ENCODE measurements at places on chromosomes 5 and 9. TPM values are rescaled to one million over a fixed set of nuclear protein-coding genes. Genes with fewer than 3 reads are reported as not detected.

PTGES gene
- 0.48 TPM for total RNA-seq

DNA sequence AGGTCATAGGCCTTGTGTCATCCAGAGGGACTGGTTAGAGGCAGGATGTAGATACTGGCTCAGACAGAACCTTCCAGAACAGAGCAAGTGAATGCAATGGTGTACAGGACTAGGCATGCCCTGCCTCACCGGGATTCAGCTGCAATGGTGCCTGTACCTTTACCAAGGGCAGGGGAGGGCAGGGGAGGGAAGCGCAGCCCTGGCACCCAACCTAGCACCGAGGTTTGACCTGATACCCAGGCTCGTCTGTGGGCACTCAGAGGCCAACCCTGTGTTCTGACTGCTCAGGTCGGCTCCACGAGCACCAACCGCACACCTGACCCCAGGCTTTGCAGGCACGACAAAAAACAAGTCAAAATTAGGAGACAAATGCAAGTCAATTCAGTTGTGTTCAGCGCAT, 47.3 kb upstream of the GFPT2 start:
- no peak overlapping the region for H3K27ac ChIP-seq

GRCh38 chr9:73583576-73583975, 431.9 kb downstream of the ANXA1 start:
- H3K36me3 ChIP-seq: no peaks in the 10 kb centered on the region
- no peak for DNase-seq
- no peak overlapping the region for H3K27ac ChIP-seq
- no peaks in the 10 kb centered on the region for H3K27me3 ChIP-seq
- no peaks in the 10 kb centered on the region for H3K4me1 ChIP-seq
- no peak overlapping the region for H3K4me3 ChIP-seq

DNA sequence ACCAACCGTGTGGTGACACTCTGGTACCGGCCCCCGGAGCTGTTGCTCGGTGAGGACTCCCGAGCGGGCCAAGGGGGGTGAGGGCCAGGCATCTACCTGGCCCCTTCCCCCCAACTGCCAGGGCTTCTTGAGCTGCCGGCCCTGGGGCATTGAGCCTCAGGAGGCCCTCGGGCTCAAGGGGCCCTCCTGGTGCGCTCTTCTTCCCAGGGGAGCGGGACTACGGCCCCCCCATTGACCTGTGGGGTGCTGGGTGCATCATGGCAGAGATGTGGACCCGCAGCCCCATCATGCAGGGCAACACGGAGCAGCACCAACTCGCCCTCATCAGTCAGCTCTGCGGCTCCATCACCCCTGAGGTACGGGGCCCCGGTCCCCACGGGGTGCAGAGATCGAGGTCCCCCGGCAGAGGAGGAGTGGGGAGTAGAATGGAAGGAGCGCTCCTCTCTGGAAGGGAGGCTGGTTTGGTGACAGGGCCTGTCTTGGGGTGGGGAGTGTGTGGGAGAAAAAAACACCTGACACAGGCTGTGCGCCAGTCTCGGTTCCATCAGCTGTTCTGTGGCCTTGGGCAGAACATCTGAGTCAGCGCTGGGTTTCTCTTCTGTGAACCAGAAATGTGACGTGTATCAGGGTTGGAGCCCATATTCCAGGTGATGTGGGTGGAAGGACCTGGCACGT, 2.6 kb downstream of the CDK9 start:
- H3K27me3 ChIP-seq: no peaks in the 10 kb centered on the region
- peak overlapping the region; percentile 93 for H3K4me3 ChIP-seq
- peak; percentile 66 for DNase-seq
- peaks cover 39% of the 10 kb centered on the region for H3K36me3 ChIP-seq
- peaks cover 47% of the 10 kb centered on the region for H3K4me1 ChIP-seq

DBH gene
- total RNA-seq: not detected

GRCh38 chr5:9361835-9362234, 184.0 kb downstream of the SEMA5A start:
- H3K4me3 ChIP-seq: peak overlapping the region; percentile 56
- H3K27me3 ChIP-seq: no peaks in the 10 kb centered on the region

GRCh38 chr9:13023498-13023897, 248.7 kb downstream of the LURAP1L start:
- no peak for DNase-seq
- H3K27me3 ChIP-seq: no peaks in the 10 kb centered on the region
- H3K4me3 ChIP-seq: no peak overlapping the region
- H3K4me1 ChIP-seq: no peaks in the 10 kb centered on the region
- no peaks in the 10 kb centered on the region for H3K36me3 ChIP-seq

DNA sequence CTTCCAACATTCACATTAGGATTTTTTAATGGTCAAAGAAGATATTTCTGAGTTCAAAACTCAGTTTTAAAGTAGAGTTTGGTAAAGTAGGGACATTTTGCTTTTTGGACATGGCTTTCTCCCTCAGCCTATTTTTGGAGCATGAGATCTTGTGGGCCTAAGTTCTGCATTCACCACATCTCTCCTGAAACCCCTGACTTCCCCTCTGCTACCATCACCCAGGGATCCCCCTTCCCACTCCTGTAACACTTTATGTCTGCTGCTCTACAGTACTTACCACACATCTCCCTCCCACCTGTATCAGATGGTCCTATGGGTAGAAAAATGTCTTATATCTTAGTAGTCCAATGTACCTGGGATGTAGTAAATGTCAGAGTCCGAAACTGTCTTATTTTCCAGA, 48.2 kb upstream of the JAK2 start:
- DNase-seq: peak; percentile 26
- peak overlapping the region; percentile 70 for H3K4me3 ChIP-seq
- no peaks in the 10 kb centered on the region for H3K27me3 ChIP-seq
- peak overlapping the region; percentile 87 for H3K27ac ChIP-seq
- H3K4me1 ChIP-seq: peaks cover 63% of the 10 kb centered on the region
- H3K36me3 ChIP-seq: no peaks in the 10 kb centered on the region

DNA sequence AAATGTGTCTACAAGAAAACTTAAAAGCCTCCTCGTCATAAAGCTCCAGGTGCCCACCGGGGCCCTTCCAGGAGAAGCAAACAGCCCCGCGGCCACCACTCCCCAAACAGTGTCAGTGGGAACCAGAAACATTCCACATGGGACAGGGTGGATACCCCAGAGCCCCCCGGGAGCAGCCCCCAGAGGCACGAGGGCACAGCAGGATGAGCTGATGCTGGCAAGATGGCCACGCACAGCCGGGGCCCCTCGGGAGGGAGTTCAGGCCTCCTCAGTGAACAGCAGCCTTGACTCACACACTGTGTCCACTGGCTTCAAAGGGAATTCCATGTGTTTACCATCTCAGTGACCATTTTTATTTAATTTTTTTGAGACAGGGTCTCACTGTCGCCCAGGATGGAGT, 10.5 kb downstream of the EXD3 start:
- no peaks in the 10 kb centered on the region for H3K27me3 ChIP-seq
- H3K4me3 ChIP-seq: no peak overlapping the region
- H3K4me1 ChIP-seq: peaks cover 21% of the 10 kb centered on the region

TEX48 gene
- total RNA-seq: 1.7 TPM

DNA sequence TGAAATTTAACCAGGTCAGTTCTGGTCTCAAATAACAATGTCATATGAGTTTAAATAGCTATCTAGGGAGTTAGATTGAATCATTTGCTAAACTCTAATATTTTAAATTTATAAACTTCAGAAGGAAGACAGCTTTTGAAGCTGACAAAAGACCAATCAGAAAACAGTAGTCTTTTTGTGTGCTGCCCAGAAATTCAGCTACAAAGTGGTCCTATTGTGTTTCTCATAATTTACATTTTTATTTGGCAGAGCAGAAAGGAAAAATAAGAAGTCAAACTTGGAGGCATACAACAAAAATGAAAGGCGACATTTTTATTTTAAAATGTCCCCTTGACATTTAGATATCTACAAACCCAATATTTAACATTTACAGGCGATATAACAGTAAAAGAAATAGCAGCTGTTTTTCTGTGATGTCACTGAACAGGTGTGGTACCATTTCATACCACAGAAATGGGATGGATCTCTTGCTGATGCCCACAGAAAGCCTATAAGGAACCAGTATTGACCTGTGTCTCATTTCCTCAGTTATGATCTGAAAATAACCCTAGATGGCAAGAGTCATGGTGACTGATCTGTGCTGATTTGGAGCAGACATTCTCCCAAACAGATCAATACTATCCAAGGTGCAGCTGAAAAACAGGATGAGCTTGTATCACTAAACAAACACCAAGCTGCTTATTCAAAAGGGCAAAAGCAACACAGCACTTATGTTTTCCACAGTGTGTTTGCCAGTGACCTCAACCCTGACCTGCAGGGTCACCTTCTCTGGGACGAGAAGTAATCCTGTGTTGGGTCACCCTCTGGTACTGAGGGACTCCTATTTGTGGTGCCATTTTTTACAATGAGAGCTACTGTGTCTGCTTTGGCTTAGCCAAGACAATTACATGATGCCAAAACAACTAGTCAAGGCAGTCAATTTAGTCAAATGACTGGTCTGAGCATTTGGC, 3.6 kb upstream of the FST start:
- H3K4me3 ChIP-seq: no peak overlapping the region
- peaks cover 79% of the 10 kb centered on the region for H3K27me3 ChIP-seq
- no peak for DNase-seq
- no peak overlapping the region for H3K27ac ChIP-seq
- H3K36me3 ChIP-seq: peaks cover 7% of the 10 kb centered on the region

- H3K27ac ChIP-seq: no peak overlapping the region
- H3K4me1 ChIP-seq: no peaks in the 10 kb centered on the region
- no peaks in the 10 kb centered on the region for H3K27me3 ChIP-seq
- DNase-seq: no peak
- H3K36me3 ChIP-seq: no peaks in the 10 kb centered on the region
Measured at GRCh38 chr9:86626802-86627201, 272.6 kb upstream of the TUT7 start.

- H3K4me1 ChIP-seq: peaks cover 35% of the 10 kb centered on the region
- DNase-seq: peak; percentile 75
Measured at GRCh38 chr9:98790842-98791607, 5.3 kb downstream of the ANKS6 start.

LHX6 gene
- 0.29 TPM for total RNA-seq

SOX30 gene
- total RNA-seq: 2.0 TPM

CMYA5 gene
- total RNA-seq: 0.32 TPM

- no peaks in the 10 kb centered on the region for H3K4me1 ChIP-seq
- no peaks in the 10 kb centered on the region for H3K36me3 ChIP-seq
- no peak overlapping the region for H3K4me3 ChIP-seq
- no peak overlapping the region for H3K27ac ChIP-seq
- DNase-seq: no peak
Measured at GRCh38 chr9:75616841-75617566, 273.5 kb upstream of the PCSK5 start.

OR1L8 gene
- not detected for total RNA-seq

DNA sequence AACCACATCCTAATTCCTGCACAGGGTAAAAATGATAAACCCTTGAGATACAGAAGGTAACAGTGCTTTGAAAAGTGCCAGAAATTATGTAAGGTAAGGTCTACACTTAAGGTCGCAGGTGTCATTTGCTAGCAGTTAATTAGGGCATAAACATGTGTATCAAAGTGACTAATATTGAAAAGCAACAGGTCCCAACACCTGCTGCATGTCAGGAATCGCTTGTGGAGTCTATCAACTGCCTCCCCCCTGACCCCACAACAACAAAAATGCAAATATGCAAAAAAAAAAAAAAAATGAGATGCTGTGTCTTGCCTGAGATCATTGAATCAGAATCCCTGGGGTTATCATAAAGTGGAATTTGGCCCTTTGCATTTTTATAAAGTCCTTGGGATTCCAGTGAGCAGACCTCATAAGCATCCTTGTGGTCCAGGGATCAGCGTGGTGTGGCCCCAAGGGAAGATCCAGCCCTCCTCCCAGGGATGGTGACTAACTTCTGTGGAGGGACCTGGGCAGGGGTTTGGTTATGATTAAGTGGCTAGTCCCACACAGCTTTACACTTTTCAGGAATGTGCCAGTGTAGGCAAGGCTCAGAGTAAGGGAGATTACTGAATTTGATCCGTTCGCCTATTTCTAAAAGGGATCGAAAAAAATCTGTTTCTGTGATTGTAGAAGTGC, 92.5 kb upstream of the TNFSF8 start:
- H3K27me3 ChIP-seq: peaks cover 20% of the 10 kb centered on the region
- H3K4me1 ChIP-seq: peaks cover 9% of the 10 kb centered on the region
- H3K27ac ChIP-seq: no peak overlapping the region
- DNase-seq: no peak

- H3K36me3 ChIP-seq: no peaks in the 10 kb centered on the region
- H3K27ac ChIP-seq: no peak overlapping the region
- H3K4me1 ChIP-seq: no peaks in the 10 kb centered on the region
- peak; percentile 38 for DNase-seq
Measured at GRCh38 chr5:129664336-129664937, 83.5 kb upstream of the MINAR2 start.

DOLK gene
- total RNA-seq: 6.8 TPM

QRFP gene
- not detected for total RNA-seq

DNA sequence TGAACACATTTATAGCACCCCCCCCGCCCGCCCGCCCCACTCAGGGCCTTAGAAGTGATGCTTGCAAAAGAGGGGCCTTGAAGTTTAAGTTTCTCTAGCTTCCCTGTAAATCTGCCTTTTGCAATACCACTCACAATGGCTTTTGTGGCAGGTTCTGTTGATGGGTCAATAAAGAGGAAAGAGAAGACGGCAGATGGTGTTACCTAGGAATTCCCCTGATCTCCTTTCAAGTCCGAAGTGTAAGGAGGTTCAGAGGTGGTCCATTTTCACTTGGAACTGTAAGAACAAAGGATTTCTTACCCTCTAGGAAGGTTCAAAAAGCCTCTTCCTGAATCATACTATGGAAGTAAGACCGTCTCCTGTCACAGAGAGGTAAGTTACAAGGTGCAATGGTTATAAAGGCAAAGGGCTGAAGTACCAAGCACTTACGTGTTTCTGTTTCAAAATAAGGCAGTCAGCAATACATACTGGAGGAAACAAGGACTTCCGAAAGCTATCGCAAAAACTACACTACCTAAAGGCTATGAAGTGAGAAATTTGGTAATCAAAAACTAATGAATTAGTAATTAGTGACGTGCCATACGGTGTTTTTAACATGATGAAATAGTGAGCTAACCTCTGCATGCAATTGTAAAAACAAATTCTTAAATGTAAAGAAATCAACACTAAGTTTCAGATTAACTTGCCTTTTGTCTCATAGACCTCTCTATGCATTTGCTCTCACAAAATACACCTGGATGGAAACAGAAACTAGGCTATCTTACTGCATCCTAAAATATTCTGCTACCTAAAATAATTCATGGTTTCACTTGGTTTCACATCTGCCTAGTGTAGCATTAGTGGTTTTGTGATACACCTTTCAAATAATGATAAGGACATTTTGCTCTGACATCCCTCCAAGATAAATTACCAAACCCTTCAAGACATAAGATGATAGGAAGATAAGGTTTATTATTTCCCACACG, 589.4 kb upstream of the FAM174A start:
- no peaks in the 10 kb centered on the region for H3K4me1 ChIP-seq
- H3K27ac ChIP-seq: no peak overlapping the region
- H3K4me3 ChIP-seq: no peak overlapping the region
- no peaks in the 10 kb centered on the region for H3K36me3 ChIP-seq
- H3K27me3 ChIP-seq: no peaks in the 10 kb centered on the region
- DNase-seq: no peak

- no peak for DNase-seq
- H3K27ac ChIP-seq: no peak overlapping the region
- no peaks in the 10 kb centered on the region for H3K36me3 ChIP-seq
- no peaks in the 10 kb centered on the region for H3K4me1 ChIP-seq
Measured at GRCh38 chr9:72486594-72486955, 34.8 kb upstream of the TMC1 start.
